ENCODE measurements at places on chromosomes 11 and 22.

DNA sequence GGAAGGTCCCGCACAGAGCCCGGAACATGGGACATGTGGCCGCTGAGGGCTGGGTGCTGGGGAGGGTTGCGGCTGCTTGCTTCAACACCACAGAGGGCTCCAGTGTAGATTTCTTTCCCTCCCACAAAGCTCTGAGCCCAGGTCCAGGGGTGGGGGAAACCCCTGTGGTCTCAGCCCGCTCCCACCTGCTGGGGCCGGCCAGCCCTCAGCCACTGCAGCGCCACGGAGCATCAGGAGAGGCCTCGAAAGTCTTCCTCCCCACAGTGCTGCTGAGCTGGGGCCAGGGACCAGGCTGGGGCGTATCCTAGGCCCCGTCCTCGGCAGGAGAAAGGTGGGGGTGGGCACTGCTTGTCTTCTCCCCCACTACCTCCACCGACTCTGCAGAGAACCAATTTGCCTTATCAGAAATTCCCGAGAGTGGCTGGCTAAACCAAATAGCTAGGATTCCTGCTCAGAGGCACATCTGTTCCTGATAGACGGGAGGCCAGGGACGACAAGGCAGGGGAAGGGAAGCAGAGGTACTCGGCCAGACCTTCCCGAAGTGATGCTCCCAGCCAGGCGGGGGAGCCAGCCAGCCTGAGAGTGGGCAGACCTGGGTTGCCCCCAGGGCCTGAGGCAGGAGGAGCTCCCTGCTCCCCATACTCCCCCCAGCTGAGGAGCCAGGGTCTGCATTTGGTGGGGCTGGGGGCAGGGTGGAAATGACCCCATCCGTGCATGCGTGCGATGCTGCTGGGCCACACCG is 18.7 kb downstream of the IGF2 start:
- no peak for DNase-seq

DNA sequence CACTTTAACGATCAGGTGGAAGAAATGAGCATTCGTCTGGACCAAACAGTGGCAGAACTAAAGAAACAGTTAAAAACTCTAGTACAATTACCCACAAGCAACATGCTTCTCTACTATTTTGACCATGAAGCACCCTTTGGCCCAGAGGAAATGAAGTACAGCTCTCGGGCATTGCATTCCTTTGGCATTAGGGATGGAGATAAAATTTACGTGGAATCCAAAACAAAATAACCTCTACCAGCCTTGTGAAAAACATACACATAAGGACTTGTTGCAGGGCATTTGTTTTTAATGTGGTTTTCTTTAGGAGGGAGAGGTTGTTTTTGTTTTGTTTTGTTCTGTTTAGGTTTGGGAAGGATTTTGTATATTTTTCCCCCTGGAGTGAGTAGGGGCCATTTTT is 14.2 kb upstream of the TECTA start:
- DNase-seq, result no peak

GRCh38 chr11:63445720-63446119 is 45.2 kb downstream of the PLAAT5 start:
- no peak for DNase-seq

GRCh38 chr11:79185351-79185750 is 255.5 kb downstream of the TENM4 start:
- no peak for DNase-seq

GRCh38 chr22:17891481-17892167 is 117.4 kb upstream of the BID start:
- no peak for DNase-seq

DNA sequence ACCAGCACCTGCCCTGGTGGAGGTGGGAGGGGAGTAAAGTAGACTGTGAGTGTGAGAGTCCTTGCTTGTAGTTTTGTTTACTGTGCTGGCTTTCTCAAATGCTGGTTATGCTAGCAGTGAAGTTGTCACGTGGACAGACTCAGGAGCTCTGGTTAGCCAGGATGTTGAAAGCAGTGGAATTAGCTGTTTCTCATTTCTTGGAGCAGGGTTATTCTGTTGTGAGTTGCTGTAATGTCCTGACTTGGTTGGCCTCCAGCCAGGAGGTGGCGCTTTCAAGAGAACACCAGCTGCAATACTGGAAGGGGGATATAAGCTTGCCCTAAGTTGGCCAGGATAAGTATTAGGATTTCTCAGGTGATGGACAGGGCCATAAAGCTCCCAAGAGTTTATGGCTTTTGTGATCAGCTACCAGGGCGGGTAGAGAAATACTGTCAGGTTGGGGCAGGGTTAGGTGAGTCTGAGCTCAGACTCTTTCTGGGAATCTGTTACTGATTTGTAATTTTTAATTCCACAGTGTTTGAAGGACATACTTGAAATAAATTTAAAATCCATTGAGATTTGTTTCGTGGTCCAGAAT is 13.7 kb downstream of the CYP2D6 start:
- no peak for DNase-seq

GRCh38 chr11:93741882-93742226 is 382 bp downstream of the C11orf54 start:
- DNase-seq, result no peak

All from iPS DF 6.9 (cell line).